ENCODE measurements at places on chromosomes 5 and 9.

GRCh38 chr5:2093859-2094615 is 211.3 kb upstream of the IRX4 start:
- no peak for DNase-seq

DNA sequence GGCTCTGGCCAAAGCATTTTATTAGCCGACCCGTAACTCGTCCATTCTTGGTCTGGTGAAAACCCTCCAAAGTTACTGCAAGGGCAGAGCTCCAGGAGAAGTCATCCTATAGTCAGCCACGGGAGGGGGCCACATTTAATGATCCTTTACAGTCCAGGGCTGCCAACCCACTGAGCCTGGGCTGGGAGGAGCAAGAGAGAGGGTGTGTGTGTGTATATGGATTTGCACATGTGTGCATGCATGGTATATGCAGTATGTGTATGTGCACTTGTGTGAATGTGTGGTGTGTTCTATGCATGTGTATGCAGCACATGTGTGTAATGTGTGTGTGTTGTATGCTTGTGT is 4.2 kb upstream of the RASGEF1C start:
- no peak for DNase-seq

- DNase-seq: no peak
Measured at GRCh38 chr9:135230817-135231520, 143.5 kb downstream of the OLFM1 start.

- no peak for DNase-seq
Measured at GRCh38 chr5:175579742-175580432, 78.0 kb upstream of the HRH2 start.

GRCh38 chr9:134943836-134944235 is 26.1 kb upstream of the FCN1 start:
- DNase-seq: no peak

DNA sequence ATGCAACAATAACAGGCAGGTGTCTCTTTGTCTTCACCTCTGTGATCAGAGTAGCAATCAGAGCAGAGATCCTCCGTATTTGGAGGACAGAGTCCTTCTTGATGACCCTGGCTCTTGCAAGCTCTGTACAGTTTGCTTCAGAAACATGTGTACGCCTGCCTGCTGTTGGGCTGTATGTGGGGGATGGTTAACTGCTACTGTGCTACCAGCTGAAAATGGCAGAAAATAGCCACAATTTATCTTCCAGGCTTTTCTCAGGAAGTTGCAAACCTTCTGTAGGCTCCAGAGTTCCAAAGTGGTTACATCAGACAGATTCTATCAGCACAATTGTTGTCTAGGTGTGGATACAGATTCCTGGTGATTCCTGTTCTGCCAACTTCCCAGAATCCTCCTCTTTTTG is 35.5 kb downstream of the DDX46 start:
- DNase-seq: no peak

- no peak for DNase-seq
Measured at GRCh38 chr5:173015598-173016455, 32.3 kb downstream of the ATP6V0E1 start.

DNA sequence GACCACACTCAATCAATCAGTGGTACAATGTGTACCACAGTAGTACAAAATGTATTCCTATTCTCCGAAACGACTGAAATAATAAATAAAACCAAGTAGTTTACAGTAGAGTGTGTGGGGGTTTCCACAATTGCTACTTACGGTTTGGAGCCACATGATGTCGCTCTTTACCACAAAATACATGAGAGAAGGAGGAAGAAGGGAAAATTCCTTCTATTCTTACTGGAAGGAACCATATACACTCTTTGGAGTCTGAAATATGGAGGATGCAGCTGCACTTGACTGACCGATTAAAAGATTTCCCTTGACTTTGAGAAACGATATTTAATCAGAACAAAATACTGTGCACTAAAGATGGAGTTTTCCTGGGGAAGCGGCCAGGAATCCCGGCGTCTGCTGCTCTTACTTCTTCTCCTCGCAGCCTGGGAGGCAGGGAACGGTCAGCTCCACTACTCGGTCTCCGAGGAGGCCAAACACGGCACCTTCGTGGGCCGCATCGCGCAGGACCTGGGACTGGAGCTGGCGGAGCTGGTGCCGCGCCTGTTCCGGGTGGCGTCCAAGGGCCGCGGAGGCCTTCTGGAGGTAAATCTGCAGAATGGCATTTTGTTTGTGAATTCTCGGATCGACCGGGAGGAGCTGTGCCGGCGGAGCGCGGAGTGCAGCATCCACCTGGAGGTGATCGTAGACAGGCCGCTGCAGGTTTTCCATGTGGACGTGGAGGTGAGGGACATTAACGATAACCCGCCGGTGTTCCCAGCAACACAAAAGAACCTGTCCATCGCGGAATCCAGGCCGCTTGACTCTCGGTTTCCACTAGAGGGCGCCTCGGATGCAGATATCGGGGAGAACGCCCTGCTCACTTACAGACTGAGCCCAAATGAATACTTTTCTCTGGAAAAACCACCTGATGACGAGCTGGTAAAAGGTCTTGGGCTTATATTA is at the start of gene PCDHA4:
PCDHA4 (plus strand) TSS at position 235 of the 942 bp plus-strand sequence.
- no peak for DNase-seq

- no peak for DNase-seq
Measured at GRCh38 chr9:124351672-124352468, 63.4 kb downstream of the PSMB7 start.

DNA sequence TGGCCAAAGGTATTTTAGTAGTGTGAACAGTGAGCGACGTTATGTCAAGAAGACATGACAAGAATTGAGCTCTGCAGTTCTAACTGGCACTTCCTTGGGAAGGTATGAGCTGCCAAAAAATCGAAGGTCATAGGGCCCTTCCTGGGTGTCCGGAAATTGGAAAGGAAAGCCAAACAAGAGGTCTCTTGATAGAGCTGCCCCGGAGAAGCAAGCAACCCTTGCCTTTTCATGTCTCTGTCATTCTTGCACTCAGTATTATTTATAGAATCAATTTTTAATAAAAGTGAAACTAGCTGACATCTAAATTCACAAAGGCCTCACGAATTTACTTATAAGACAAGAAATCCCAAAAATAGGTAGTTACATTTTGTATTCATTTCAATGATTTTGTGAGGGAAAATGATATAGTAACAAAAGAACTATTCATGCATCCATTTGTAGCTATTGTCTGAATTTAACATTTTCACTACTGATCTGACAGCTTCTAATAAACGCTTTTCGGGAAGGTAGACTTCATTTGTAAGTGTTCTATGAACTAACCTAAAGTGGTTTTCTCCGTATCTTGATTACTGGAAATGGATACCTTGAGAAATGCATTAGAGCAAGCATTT is 113.8 kb upstream of the VCAN start:
- no peak for DNase-seq

GRCh38 chr9:127802576-127803443 is at the start of gene FPGS:
TSS of gene FPGS (plus strand) at chr9:127802882. CDS start at chr9:127802925, 43 bp downstream.
- DNase-seq: peak; percentile 92

DNA sequence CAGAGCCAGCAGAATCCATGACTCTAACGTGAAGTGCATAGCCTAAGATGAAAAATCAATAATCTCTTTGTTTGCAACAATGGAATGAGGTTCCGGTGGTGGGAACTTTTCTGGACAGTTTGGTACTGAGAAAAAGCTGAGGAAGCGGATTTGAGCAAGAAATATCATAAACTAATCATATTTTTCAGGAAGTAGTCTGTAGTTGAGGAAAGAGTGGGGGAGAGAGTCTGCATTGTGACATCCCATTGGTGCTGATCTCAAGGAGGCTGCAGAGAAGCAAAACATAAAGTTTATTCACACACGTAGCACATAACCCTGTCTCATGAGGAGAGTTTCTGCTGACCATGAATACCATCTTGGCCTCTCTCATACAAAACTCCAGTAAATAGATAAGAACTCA is 15.8 kb upstream of the FCHO2 start:
- no peak for DNase-seq

GRCh38 chr5:65246741-65247140 is 235.0 kb downstream of the ADAMTS6 start:
- no peak for DNase-seq

DNA sequence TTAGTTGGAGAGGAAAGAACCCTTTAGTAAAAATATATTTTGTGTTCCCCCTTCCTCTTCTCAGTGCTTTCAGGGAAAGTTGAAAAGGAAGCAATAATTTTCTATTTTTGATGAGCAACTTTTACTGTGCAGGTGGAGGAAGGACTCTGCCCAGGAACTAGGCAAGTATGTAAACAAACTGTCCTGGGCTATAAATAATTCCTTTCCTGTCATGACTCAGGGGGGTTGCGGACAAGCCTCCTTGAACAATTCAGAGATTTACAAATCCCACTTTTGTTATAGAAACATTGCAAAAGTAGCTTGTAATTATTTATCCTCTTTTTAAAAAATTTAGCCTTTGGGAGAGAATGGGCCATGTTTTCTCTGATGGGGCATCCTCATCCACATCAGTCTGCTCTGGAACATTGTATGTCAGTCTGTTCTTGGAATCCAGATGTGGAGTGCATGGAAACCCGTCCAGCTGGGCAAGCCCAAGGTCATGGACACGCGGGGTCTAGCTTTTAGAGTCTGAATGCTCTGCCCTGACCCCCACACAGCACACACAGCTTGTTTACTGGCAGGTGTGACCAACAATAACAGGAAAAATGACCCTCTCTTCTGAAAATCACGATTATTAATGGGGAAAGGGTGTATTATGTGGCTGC is 127.6 kb downstream of the GADD45G start:
- no peak for DNase-seq

GRCh38 chr9:31715250-31715649 is 669.2 kb upstream of the ACO1 start:
- no peak for DNase-seq

DNA sequence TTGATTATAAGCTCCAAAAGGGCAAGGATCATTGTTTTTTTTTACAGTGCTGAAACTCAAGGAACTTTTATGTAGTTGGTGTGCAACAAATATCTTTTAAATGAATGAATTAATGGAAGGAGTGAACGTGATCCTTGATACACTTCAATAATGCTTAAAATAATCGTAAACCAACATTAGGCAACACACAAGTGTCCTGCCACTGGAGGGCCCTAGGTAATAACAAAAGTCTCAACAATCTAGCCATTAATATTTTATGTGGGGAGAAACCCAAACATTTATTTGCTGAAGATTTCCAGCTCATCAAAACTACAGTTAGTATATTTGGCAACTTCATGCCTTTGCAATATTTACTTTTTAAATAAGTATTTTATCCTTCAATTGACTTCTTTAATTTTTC is 309.0 kb upstream of the FBXL7 start:
- no peak for DNase-seq

- DNase-seq: no peak
Measured at GRCh38 chr5:167381457-167381856, 910.0 kb upstream of the WWC1 start.

DNA sequence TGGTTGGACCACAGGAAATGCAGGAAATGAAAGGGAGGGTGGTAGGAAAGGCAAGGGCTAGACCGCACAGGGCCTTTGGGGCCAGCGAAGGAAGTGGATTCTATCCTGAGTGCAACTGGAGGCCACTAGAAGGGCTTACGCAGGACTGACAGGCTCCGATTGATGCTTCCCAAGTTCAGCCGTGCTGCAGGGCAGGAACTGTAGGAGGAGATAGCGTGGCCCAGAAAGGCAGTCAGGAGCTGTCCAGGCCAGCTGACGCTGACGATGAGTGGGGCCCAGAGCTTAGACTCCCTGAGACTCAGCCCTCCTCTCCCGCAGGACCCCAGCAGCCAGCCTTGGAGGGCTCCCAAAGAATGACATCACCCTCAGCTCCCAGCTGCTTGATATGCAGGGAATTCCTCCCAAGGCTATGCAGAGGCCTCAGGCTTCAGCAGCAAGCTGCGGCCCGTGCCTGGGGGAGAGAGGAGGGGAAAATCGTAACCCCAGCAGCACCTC is 48.8 kb downstream of the KCNIP1 start:
- no peak for DNase-seq

- no peak for DNase-seq
Measured at GRCh38 chr9:72542917-72543316, 21.5 kb downstream of the TMC1 start.

DNA sequence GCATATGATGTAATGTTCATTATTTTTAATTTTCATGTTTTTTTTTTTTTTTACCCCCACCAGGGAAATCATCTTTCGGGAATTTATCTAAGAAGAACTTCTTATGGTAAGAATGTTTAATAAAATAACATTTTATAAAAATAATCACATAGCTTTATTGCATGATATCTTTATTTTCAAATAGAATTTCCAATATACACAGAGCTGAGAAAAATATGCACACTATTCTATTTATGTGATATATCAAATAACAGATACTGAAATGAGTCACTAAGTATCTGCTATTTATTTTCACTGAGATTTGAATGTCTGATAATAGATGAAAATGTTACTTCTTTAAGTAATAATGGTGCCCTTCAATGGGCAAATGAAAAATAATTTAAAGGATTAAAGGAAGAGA is 1217.3 kb downstream of the MAT2B start:
- DNase-seq: no peak

DNA sequence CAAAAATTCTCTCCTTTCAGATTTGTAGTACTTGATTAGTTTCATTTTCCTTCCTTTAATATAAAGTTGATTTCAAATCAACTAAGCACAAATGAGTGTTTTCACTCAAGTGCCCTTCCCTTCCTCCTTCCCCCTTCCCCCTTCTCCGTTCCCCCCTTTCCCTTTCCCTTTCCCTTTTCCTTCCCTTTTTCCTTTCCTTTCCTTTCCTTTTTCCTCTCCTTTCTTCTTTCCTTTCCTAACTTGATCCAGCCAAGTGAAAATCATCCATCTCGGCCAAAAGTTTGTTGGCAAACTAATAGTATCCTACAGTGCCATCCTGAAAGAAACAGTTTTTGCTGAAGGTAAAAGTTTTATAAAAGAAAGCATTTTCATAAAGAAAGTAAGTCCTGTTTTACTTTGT is 85.3 kb upstream of the CD180 start:
- DNase-seq: no peak

- DNase-seq: no peak
Measured at GRCh38 chr5:61620699-61621182, 288.7 kb downstream of the ZSWIM6 start.

DNA sequence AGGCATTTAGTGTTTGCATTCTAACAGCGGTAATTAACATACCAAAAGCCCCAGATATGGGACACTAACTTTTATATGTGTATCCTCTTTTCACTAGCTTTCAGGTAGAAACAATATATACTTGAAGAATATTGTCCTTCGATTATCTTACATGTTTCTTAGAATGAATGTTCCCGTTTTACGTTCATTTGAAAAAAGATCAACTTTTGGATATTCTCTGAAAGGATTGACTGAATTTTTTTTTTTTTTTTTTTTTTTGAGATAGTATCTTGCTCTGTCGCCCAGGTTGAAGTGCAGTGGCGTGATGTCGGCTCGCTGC is 32.2 kb upstream of the FSD1L start:
- no peak for DNase-seq

DNA sequence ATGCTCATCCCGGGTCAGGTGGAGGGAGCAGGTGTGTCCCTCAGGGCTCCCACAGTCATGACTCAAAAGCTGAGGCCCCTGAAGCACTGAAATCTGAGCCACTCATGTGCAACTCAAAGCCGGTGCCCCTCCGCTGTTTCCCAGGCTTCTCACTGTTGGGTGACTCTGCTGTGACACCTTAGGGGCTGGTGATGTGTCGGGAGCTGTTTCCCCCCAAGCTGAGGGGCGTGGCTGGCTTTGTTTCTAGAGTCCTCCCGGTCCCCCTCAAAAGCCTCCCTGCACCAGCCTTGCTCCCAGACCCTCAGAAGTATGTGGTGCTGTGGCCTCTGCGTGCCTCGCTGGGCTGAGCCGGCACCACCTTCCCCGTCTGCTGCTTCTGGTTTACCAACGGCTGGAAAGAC is 39.7 kb downstream of the PLPP7 start:
- no peak for DNase-seq

GRCh38 chr9:95726756-95727155 is 148.7 kb upstream of the ERCC6L2 start:
- DNase-seq: no peak
